ENCODE measurements at places on chromosomes 6 and 20.
A peak's percentile ranks its signal among the peaks of the same experiment; 100 is the strongest.

GRCh38 chr20:9971746-9972145, 63.0 kb upstream of the ANKEF1 start:
- no peak for DNase-seq

DNA sequence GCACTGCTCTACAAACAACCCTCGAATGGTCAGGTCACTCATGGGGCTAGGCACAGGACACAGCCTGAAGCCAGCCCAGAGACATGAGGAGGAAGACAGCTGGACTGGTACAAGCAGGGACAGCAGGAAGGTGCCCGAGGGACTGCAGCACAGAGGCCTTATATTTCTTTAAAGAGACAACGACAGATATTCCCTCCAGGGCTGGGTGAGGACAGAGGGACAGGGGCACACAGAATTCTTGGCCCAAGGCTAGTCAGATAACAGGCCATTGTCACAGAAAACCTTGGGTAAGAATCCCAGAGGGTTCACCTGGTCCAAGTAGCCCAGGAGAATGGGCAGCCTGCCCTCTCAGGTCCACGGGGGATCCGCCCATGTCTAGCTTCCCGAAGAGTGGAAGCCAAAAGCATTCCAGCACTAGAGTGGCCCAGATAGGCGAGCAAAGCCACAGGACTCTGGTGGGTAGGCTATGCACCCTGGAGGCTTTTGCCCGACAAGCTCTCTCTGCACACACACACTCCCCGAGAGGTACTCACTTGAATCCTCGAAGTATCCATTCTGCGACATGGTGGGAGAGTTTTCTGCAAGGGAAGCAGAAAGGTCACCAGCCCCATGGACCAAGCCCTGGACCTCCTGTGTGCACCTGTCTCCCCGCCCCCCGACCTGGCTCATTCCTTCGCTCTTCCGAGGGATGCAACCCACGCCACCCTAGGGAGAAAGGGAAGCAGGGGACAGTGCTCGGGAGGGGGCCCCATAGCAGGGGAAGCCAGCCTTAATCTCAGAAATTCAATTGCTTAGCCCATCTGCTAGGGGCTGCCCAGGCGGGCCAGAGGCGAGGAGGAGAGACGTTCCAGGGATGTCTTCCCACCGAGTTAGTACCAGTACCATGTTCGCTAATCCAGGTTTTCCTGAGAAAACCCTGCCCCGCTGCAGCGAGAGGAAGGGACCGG, 1.7 kb downstream of the SLC4A11 start:
- DNase-seq, result no peak

DNA sequence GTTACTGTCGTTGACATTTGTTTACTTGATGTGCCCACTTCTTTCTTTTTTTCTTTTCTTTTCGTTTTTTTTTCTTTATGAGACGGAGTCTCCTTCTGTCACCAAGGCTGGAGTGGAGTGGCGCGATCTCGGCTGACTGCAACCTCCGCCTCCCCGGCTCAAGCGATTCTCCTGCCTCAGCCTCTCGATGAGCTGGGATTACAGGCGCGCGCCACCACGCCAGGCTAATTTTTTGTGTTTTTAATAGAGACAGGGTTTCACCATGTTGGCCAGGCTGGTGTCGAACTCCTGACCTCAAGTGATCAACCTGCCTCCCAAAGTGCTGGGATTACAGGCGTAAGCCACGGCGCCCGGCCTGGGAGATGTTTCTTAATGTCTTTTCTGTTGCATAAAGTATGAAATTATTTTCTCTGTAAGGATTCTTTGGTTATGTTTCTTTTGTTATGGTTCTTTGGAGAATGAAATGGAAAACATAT, 33.3 kb upstream of the PRSS16 start:
- no peak for DNase-seq

DNA sequence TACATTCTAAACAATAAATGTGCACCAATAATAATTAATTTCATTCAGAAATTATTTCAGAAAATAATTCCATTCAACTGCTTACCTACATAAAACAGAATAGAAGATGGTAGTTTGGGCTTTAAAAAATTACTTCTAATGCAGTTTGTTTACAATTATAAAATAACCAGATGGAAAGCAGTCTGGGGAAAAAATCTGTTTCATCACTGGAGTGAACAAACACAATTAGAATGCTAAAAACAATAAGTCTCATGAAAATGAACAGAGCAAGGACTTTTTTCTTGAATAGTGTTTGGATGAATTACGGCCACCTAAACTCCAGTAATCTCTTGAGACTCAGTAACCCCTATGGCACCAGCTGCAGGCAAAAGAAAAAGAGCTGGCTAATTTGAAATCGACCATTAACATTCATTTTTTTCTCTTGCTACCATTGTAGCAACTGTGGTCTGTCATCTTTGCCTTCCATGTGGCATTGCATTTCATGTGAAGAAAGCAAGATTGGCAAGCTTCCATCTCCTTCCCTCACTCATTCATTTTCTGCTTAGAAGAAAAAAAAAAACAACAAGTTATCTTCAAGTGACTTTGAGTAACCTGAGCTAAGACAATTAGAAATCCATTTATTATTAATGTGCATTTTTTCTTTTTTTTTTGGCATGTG, 88.4 kb upstream of the CEP85L start:
- no peak for DNase-seq

DNA sequence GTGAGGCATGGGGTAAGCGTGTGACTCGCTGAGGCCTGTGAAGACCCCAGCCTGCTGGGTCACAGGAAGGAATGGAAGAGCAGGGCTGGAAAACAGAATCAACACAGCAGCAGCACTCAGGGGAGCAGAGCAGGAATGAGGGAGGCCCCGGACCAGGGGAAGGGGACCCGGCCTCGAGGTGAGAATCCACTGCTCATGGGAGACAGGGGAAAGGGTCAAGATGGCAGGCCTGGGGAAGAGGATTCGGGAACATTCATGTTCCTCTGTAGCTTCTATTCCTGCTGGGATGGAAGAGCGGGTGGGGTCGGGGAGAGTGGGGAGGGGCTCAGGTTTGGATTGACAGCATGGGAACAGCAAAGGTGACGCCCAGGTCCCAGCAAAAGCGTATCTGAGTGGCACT, 59.4 kb downstream of the NPEPL1 start:
- DNase-seq, result no peak

GRCh38 chr6:51494342-51494741, 593.1 kb downstream of the PKHD1 start:
- no peak for DNase-seq

DNA sequence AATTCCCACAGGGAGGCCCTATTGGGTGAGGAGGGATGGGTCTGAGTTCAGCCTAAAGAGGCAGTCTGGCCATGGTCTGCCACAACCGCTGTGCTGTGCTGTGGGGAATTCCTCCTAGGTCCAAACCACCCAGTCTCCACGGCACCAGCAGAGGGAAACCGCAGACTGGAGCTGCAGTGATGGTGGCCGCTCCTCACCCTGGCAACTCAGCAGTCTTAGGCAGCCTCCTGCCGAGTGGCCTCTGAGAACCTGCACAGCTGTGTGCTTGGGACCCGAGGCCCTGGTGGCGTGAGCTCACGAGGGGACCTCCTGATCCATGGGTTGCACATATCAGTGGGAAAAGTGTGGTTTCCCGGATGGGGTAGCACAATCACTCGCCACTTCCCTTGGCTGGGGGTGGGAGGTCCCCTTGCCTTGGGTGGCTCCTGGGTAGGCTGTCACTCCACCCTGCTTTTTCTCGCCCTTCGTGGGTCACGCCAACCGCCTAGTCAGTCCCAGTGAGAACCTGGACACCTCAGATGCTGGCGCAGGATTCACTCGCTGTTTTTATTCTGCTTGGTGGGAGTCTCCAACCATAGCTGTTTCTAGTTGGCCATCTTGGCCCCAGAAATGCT, 242.2 kb downstream of the CDH26 start:
- DNase-seq, result no peak

DNA sequence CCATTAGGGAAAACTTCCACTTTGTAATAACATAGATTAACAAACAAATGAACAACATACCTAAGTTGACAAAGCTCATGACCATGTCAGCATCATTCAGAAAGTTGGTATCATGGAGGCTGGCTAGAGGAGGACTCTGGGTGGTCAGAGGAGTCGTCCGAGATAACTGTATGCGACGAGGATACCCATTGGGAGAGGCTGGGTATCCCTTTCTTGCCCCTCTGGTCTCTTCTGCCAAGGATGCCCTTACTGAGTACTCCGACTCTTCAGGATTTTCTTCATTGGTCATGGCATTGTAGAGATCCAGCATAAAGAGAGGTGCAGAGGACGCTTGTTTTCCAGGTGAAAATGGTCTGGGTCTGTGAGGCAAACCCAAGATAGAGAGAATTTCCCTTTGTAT, 1.1 kb downstream of the BMP5 start:
- no peak for DNase-seq

DNA sequence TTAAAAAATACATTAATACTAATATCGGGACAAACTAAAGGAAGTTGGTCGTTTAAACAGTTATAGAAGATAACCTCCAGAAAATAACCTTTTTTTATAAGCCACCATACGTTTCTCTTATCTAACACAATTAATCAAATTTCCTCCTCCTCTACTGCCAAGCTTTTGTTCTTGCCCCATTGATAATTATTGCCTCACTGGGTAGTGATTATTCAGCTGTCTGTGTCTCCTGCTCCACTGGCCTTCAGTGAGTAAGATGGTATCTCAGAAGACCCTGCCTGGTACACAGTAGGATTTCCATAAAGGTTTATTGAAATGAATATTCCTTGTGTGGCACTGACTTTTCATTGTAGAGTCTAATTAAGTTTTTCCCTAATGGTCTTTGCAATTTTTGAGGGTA, 165.5 kb upstream of the SCGN start:
- no peak for DNase-seq

DNA sequence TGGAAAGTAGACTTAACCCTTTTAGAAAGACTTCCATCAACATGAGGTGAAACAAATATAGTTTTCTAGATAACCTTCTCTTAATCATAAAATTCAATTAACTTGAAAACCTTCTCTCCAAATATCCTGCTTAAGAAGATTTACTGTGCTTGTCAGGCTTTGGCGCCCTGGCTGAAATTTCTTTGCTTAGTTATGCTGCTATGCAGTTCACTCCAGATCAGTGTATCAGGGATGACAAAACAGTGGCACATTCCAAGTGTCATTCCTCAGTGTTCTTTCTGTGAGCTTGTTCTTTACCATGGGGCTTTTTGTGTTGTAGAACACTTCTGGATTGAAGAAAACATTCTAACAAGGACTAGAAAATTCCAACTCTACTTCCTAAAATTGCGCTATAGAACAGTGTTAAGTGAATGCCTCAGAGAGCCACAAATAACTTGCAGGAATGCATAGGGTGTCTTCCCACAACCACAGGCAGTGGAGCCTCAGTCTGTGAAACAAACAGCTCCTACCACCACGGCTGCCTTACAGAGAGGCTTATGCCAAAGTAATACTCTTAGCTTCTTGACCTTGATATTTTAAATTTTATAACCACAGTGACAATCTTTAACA, 443.6 kb downstream of the CDC5L start:
- DNase-seq, result no peak

GRCh38 chr6:109362102-109362884, 20.0 kb downstream of the CD164 start:
- DNase-seq, result no peak

- no peak for DNase-seq
Observed at GRCh38 chr6:145525038-145525437, 210.3 kb downstream of the EPM2A start.

DNA sequence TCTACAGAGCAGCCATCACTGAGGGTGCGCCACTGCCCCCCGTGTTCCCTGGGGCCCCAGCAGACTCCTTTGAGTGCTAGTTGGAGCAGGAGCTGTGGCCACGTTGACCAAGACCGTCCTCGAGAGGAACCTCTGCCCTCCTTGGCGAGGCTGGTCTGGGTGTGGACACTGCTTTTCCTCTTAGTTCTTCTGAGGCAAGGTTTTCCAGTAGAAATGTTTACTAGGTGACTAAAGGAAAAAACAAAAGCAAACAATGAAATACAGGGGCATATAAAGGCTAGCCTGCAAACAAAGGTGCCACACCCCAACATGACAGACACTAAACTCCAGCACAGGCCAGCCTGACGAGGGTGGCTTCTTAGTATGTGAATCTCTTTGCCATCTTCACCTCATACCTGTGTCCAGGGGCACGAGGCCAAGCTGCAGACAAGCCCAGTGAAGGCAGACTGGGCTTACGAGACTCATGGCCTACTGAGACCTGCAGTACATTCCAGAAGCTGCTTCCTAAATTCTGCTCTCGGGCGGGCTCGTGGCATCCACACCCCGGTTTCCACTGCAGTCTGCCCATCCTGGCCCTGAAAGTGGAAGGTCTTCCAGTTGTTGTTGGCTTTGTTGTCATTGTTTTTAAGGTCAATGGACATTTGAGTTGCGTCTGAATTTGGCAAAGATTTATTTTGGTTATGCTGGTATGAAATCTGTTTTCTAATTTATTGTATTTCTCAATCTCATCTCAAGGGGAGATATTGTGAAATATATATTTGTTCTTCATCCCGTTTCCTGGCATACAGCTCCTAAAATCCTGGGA, 39.2 kb downstream of the FAM50B start:
- DNase-seq, result no peak

- no peak for DNase-seq
Observed at GRCh38 chr20:37543828-37544227, 16.2 kb upstream of the BLCAP start.

GRCh38 chr20:5859608-5860007, 90.7 kb downstream of the TRMT6 start:
- no peak for DNase-seq

DNA sequence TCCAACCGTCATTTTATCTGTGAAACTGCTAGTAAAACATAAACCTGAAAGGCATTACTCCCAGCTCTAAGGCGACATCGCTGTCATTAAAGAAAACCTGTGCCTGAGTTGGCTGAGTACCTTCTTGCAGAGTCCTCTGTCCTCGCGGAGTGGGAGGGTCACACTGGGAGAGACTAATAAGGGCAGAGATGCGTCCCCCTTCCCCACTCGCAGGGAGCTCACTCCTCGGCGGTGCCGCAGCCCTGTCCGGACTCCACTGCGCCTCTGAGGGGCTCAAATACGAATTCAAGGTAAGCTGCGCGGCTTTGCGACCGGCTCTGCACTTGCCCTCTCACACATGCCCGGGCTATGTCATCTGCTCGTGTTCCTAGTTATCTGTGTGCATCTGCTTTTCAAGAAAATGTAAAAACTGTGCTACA, at the start of gene COL19A1:
TSS of gene COL19A1 (plus strand) at position 206 of the 419 bp plus-strand sequence. CDS start 13,012 bp downstream, outside the sequence.
- no peak for DNase-seq

- no peak for DNase-seq
Observed at GRCh38 chr20:50230871-50231560, 40.4 kb downstream of the CEBPB start.

GRCh38 chr6:28269492-28269891, 2.5 kb downstream of the ZSCAN26 start:
- DNase-seq, result peak; percentile 55

GRCh38 chr6:255751-256083, 36.6 kb upstream of the DUSP22 start:
- DNase-seq, result no peak

GRCh38 chr6:107267634-107268033, 152.3 kb upstream of the BEND3 start:
- no peak for DNase-seq

GRCh38 chr6:36848658-36849441, 9.6 kb upstream of the CPNE5 start:
- no peak for DNase-seq
